ENCODE measurements at places on chromosomes 11 and 22.

DNA sequence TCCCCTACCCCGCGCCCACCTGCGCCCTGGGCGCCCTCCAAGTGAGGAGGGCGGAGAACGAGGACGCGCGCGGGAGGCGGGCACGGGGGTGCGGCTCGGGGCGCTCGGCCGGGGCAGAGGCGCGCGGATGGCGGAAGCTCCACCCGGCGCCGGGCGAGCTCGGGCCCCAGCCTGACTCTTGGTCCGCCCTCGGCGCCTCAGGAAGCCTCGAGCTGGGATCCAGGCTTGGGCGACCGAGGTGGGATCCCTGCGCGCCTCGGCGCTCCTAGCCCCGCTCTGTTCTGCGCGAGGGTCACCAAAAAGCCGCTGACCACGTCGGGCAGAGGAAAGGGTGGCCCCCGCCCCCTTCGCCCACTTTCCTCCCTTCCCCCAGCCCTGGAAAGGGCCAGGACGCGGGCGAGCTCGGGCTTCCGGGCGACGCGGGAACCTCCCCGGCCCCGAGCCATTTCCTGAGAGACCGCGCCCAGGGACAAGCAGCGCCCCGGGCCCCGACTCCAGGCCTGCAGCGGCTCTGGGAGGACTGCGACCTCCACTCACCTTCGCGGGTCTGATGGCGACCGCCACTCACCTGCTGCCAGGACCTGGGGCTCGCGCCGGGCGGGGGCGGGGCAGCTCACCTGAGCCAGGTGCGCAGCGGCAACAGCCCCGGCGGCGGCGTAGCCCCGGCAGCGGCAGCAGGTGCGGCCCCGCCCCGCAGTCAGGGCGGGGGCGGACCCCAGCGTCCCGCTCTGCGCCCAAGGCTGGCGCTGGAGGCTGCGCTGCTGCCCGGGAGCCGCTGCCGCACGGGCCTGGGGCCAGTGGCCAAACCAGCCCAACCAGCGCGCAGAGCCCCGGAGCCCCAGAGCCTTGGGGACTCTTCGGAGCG lies 2.2 kb upstream of the SIGIRR start:
- no peak for DNase-seq

- DNase-seq = no peak
Observed at GRCh38 chr11:64028398-64029115, 7.2 kb upstream of the FLRT1 start.

DNA sequence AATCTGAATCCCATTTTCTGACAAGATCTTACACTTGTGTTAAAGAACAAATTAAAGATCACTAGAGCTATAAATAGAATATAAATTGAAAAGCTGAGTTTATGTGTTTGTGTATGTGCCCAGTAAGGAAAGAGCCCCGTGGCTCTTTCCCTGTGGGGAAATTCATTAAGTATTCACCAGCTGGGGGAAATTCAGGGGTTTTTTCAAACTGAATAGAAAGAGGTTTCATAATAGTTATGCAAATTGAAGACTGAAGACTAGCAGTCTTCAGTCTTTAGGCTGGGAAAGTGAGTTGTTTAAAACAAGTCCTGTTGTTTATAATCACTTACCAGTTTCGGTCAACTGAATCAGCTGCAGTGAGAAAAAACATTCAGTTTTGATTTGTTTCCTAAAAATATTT lies 11.3 kb upstream of the MS4A7 start:
- DNase-seq = no peak

DNA sequence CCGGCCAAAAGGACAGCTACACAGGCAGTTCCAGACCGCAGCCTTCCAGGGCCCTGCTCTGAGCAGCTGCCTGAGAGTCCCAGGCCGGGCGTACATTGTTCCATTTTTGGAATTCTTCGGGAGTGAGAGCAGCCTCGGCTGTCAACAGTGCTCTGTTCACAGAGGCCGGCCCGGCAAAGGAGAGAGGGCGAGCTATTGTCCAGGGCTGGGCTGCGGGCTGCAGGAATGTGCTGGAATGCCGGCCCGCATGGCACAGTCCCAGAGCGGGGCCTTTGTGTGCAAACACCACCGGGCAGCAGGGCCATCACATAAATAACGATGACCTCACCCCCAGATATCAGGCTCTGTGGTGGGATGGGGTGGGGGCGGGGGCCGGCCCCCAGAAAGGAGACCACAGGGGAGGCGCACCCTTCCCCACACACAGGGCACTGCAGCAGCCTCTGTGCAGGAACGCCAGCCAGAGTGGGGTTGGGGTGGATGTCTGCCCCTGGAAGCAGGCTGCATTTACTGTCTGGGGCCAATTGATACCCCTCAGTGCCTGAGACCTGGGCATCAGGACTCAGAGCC lies 15.8 kb downstream of the LINC01488 start:
- peak; percentile 67 for DNase-seq

- DNase-seq = no peak
Observed at GRCh38 chr11:1009991-1010390, 26.5 kb downstream of the MUC6 start.

- no peak for DNase-seq
Observed at GRCh38 chr11:22521226-22521625, 104.4 kb downstream of the FANCF start.

GRCh38 chr11:77609234-77609633 lies 19.5 kb downstream of the AQP11 start:
- no peak for DNase-seq

GRCh38 chr11:120061761-120062560 lies 76.0 kb downstream of the TRIM29 start:
- no peak for DNase-seq

DNA sequence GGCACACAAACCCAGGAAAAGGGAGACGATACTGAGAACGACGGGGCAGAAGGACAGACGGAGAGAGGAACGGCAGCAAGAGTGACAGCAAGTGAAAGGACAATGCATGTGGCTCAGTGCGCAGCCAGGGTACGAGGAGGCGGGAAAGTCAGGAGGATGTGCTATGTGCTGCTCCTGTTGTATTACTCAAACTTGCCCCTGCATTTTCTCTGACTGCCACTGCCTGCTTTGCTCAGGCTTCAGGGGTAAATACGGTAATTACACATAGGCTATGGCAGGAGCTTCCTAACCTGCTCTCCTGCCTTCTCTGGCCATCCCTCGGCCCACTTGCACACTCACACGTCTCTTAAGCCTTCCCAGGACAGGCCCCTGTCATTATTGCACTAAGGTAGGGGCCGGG lies 94.8 kb downstream of the FEZ1 start:
- DNase-seq = no peak

- no peak for DNase-seq
Observed at GRCh38 chr22:39920134-39920743, 19.4 kb downstream of the GRAP2 start.

- no peak for DNase-seq
Observed at GRCh38 chr11:122900587-122901202, 18.1 kb downstream of the JHY start.

DNA sequence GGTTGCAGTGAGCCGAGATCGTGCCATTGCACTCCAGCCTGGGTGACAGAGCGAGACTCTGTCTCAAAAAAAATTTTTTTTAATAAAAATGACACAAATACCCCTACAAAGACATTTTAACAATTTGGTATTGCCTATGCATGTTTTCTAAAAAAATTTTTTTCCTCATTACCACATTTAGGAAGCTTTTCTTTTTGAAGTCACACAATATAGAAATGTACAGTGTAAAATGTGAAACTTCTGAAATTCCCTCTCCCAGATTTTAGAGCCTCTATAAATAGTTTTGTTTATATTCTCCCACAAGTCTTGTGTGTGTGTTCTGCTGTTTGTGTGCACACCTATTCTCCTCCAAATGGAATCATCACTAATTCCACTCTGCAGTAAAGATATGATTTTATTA lies 7.6 kb downstream of the ST14 start:
- DNase-seq = no peak

GRCh38 chr11:20355221-20356219 lies 8.0 kb upstream of the HTATIP2 start:
- DNase-seq = no peak

GRCh38 chr11:48150213-48150612 lies 66.4 kb upstream of the OR4B1 start:
- DNase-seq = no peak

DNA sequence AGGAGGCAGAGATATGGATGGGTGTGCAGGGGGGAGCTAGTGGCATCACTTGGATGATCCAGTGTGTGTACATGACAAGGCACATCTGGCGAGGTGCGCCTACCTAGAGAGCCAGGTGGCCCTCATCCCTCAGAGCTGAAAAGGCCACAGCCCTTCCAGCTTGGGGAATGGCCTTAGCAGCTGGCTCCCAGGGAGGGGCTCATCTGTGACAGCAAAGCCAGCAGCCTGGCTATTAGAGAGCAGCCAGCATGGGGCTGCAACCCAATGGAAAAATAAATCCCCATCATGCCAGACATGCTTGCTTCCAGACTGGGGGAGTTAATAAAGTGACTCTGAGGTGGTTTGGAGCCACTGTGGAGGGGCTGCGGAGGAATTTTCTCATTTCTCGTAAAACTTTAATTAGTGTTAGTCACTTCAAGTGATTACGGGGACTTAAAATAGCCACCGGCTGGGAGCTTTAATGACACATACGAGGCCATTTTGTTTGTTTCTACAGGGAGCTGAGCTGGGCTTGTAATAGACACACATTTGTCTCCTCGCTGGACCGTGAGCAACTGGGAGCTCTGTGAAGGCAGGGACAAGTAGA lies 111.2 kb upstream of the ALX4 start:
- no peak for DNase-seq

- no peak for DNase-seq
Observed at GRCh38 chr11:34358728-34359547, 1.1 kb upstream of the ABTB2 start.
